ENCODE measurements at places on chromosomes 7 and 10. TPM values are rescaled to one million over a fixed set of nuclear protein-coding genes. Genes with fewer than 3 reads are reported as not detected.
A peak's percentile ranks its signal among the peaks of the same experiment; 100 is the strongest.

DNA sequence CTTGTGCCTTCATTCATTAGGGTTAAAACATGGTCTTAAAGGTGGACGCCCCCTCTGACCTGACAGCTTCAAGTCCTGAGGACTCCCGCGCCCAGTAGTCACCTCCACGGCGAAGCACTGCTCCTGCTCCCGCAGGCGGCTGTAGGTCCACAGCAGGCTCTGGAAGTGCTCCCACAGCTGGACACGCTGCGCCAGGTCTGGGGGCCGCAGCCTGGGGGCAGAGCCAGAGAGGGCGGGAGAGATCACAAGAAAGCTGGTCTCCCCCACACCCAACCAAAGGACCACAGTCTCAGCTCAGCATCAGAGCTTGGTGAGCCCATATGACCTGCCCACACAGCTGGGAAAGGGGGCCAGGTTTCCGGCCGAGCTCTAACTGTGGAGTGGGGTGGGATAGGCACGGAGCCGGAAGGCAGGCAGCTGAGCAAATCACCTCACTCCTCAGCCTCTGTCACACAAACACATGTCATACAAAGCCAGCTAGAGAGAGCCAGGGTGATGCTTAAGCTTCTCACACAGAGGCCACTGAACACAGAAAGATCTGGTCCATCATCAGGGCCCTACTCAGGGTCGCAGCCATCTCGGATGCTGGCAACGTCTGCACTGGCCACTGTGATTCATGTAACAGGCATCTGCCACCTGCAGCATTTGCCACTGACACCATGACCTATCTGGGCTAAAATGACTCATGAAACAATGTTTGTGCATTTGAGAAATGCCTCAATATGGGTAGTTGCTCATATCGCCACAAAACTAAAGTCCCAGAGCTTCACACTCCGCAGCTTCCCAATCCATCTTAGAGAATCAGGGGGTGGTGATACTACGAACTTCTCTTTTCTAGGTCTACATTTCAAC lies 12.6 kb downstream of the HPS1 start:
- peak; percentile 74 for DNase-seq

- no peak for DNase-seq
These were observed 27.5 kb upstream of the BTBD16 start for GRCh38 chr10:122243550-122243949.

Gene CALHM3
- not detected for total RNA-seq

DNA sequence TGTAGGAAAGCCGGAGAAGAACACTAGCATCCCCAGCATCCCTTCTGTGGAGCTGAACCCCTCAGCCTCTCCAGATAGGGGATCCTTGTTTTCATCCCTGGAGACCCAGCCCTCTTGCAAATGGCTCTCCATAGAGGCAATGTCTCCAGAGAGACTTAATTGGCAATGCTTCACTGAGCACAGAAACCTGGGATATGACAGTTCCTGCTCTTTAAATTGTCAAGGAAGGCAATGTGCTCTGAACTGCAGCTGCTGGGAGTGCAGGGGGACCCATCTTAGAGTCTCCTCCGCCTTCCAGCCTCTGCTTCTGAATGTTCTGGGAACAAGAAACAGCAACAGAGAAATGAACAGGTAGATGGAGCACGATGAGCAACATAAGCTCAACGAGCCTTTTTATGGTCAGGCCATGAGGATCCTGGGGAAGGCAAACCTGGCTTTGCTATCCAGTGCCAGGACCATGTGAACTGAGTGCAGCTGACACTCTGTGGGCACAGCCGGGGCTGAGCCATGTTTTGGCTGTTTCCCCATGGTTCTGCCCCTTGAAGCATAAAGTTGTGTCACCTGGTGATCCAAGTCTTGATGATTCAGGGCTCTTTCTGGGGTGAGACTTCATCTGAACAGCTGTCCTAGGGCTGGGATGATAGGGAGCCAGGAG lies 481.0 kb downstream of the PLXNA4 start:
- no peak for DNase-seq

GRCh38 chr7:106367018-106367420 lies 82.2 kb upstream of the NAMPT start:
- DNase-seq: no peak
